T-helper 22 cell (primary cell): ENCODE measurements at places on chromosomes 4 and X.
A peak's percentile ranks its signal among the peaks of the same experiment; 100 is the strongest.

GRCh38 chrX:150348365-150348764 is 14.8 kb upstream of the MAMLD1 start:
- no peak for DNase-seq

GRCh38 chrX:47143894-47144625 is 442 bp downstream of the NDUFB11 start:
- peak; percentile 11 for DNase-seq

DNA sequence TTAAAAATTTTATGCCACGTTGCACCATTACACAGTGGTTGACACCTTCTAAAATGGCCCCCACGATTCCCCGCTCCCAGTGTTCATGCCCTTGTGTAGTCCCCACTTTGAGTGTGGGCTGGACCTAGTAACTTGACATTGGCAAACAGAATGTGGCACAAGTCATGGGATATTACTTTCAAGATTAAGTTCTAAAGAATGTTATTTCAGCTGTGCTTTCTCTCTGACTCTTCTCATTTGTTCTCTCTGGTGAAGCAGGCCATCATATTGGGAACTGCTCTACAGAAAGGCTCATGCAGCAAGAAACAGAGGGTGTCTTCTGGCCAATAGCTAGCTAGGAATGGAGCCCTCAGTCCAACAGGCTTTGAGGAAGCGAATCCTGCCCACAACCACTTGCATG is 67.1 kb downstream of the ATXN3L start:
- DNase-seq, result no peak

DNA sequence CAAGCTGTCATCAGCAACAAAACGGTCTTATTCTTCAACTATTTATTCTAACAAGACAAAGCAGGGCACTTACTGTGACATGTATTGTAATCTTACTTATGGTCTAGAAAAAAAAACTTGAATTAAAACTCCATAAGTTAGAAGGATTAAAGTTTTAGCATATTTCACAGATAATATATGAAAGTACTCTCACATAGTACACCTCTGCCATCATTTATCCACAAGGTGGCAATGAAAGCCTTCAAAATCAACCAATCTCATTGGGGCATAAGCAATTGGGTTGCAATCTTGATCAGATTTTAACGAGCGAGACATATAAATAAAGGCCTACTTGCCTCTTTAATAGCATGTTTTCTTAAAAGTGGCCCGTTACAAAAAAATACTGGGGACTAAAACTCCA is 1382.9 kb downstream of the FAM133A start:
- DNase-seq, result no peak

- no peak for DNase-seq
Observed at GRCh38 chr4:93825551-93826216, 2.9 kb upstream of the ATOH1 start.

- no peak for DNase-seq
Observed at GRCh38 chr4:59127006-59127405, 2016.8 kb upstream of the IGFBP7 start.

- no peak for DNase-seq
Observed at GRCh38 chr4:186727977-186728519, 4.4 kb upstream of the FAT1 start.

GRCh38 chr4:72974694-72975487 is 94.6 kb downstream of the COX18 start:
- DNase-seq, result no peak

DNA sequence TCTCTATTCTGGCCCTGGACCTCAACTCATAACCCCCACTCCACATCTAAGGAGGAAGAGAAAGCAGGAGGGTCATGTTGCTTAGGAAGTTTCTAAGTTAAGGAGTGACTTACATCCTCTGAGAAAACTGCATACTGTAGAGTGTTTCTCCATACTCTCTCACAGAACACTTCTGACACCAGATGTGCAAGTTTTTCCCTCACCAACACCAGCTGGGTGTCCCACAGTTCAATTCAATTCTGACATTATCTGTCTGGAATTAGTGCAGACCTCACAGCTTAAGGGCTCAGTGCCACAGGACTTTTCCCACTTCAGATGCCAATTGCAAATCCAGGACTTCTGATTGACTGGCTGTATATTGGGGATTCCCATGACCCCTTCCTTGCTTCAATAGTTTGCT is 89.0 kb upstream of the SFRP2 start:
- no peak for DNase-seq

DNA sequence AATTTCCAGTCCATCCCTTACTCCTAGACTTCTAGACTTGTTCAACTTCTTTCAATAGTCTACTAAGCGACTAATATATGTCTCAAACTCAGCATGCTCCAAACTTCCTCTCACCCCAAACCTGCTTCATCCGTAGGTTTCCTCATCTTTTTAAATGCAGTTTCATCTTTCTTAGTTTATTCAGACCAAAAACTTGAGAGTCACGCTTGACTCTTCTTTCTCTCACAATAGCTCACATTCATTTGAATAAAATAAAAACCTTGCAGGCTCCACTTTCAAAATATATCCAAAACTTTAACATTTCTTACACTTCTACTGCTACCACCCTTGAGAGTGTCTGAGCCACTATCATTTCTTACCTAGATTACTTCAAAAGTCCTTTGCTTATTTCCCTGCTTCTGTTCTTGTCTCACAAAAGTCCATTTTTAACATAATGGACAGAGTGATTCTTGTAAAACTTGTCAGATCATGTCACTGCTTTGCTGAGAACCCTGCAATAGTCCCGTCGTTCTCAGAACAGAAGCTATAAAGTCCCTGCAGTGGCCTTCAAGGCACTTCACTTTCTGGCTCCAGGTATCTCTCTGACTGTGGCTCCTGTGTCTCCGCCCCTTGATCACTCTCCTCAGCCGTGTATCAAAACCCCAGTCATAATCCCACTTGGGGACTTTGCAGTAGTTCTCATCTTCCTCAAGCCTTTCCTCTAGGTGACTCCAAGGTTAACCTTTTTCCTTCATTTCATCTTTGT is 167.6 kb downstream of the ARHGAP24 start:
- no peak for DNase-seq

- no peak for DNase-seq
Observed at GRCh38 chrX:14232688-14233087, 203.0 kb upstream of the GEMIN8 start.

DNA sequence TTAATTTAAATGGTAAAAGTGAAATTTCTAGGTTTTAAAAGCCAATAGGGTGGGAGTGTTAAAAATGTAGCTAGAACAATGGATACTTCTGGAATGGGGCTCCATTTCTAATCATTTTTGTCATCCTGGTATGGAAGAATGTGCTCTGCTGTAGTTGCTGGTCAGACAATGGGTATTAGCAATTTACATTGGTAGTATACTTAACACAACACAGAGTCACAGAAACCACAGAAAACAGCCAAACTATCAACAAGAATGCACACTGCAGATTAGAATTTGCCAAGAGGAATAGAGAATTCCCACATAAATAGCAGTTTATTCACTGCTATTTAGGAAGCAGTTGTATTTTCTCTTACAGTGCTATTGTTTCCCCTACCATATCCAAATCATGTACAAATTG is 319.6 kb downstream of the PPP3CA start:
- DNase-seq, result no peak

GRCh38 chr4:20666012-20666860 is 34.0 kb upstream of the PACRGL start:
- DNase-seq, result no peak
